ENCODE measurements at places on chromosomes 1 and 21.

GRCh38 chr1:241077386-241078147 lies 279.4 kb downstream of the RGS7 start:
- DNase-seq, result no peak

DNA sequence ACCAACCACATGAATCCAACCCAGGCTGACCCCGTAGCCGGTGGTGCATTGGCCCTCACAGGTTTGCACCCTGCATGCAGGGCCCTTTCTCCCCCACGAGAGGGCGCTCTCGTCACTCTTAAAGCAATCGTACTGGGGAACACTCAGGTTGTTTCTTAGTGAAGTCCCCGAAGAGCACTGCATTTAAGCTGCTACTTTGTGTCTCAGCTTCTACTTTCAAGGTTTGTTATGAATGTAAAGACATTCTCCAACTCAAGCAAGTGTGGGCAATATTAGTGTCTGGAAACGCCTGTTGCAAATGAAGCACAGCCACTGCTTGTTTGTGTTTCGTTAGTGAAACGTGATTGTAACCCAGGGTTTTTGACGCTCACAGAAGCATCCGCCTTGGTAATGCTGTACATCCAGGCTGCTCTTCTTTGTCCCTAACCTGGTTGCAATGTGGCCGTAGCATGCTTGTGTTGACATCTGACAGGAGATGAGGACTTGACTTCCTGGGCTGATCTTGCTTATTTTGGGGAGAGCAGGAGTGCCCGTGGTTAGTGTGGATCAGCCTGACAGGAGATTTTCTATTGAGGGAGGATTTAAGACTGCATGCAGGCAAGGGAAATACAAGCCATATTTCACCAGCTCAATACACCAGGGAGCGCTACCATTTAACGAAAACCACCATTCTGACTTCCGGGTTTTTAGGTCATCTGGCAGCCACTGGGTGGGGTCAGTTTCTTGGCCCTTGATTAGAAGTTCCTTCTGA lies 79.8 kb downstream of the ST6GALNAC3 start:
- peak; percentile 90 for DNase-seq

GRCh38 chr1:26701266-26701994 lies 5.6 kb downstream of the ARID1A start:
- DNase-seq, result peak; percentile 40

GRCh38 chr1:207004931-207005830 lies 27.4 kb downstream of the C1orf116 start:
- DNase-seq, result peak; percentile 82

DNA sequence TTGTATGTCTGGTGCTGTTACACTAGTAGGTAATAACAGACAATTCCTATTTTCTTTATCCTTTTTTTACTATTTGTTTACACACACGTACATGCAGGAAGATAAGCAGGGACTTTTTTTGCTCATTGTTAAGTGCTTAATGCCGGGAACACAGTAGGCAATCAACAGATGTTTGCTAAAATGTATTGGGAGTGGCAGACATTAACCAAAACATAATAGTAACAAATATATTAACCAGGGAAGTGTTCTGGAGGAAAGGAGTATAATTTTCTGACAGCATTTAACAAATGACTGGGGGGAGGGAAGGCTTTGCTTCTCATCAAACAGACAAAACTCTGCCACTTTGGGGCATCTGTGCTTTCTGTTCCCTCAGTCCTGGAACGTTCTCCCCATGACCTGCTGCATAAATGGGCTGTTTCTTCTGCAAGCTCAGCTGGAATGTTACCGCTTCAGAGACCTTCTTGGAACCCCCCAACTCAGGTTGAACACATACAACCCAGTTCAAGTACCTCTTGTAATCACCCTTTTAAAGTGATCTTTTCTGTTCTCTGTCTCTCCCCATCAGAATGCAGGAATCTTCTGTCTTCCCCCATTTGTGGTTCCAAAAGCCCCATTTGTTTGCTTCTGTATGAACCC lies 2.1 kb downstream of the CR1L start:
- DNase-seq, result no peak

DNA sequence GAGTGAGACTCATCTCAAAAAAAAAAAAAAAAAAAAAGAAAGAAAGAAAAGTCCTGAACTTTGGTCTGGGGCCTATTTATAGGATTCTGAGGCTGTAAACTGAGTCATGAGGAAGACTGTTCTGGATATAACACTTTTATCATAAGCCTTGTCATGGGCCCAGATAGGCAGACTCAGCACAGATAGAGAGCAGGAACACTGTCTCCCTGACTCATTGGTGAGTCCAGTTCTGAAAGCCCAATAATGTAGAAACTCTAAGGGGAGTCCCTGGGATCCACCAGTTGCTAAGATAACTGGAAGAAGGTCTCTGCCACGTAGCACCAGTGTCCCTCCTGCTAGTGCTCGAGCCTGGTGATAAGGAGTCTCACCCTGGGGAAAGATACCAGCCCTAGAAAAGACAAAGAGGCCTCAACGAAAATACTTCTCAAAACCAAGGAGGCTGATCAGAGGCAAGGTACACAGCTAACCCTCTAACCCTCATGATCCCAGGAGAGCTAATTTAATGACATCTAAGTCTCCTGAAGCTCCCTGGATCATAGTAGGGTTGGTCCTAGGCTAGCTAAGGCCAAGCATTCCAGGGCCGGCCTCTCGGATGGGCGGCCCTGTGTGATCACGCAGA lies 43.5 kb downstream of the LPAR3 start:
- peak; percentile 2 for DNase-seq

DNA sequence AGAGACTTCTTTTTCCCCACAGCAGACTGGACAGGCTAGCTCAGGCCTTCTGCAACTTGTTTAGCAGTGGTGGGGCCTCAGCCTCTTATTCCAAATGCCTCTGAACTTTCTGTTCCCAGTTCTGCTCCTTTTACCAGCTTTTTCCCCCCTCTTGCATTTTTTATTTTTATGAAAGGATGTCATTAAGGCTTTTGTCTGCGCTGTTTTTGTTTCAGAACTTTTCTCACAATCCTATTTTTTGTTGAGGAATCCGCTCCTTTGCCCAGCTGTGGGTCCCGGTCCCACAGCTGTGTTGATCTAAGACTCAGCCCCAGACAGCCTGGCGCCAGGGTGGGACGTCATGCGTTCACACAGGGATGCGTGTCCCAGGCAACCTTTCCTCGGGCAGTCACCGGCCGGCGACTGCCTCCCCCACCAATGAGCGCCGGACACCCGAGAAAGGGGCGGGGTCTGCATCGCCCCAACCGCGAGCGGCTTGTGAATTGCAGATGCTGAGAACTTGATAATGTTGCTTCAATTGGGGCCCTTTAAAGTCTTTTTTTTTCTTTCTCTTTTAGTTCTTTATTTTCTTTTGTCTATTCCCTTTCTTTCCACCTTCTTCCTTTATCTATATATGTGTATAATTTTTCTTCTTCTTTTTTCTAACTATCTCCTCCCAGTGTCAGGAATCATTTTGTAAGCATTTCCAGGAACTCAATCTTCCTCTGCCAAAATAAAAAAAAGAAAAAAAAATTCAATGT lies 3.0 kb upstream of the ID3 start:
- peak; percentile 75 for DNase-seq

DNA sequence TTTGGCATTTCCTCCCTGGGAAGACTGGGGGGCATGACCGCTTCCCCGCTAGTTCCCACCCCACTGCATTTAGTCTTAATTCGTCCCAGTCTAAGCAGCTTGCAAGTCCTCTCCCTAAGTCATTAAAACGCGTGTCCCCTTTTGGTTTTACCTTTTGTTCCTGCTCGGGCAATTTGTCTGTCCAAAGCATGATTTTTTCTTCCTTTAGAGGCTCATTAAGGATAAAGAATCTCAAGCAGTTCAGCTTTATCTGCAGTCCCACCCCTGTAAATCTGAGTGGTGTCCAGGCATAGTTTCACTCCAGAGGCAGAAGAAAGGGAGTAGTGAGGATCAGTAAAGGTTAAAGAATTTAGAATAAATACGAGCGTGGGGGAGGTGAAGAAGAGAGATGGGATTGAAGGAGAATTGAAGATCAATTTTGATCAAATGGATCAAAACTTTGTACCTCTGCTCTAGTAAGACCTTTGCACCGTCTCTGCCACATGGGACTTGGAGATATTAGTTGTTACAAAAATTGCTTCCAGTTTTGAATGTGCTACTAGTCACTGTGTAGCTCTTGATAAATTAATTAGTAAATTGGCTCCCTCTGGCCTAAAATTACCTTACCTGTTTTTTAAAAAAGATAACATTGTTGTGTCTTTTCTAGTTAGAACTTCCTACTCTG lies 989 bp upstream of the ETV3 start:
- no peak for DNase-seq

- DNase-seq, result no peak
Observed at GRCh38 chr1:61334718-61335589, 252.6 kb downstream of the NFIA start.

DNA sequence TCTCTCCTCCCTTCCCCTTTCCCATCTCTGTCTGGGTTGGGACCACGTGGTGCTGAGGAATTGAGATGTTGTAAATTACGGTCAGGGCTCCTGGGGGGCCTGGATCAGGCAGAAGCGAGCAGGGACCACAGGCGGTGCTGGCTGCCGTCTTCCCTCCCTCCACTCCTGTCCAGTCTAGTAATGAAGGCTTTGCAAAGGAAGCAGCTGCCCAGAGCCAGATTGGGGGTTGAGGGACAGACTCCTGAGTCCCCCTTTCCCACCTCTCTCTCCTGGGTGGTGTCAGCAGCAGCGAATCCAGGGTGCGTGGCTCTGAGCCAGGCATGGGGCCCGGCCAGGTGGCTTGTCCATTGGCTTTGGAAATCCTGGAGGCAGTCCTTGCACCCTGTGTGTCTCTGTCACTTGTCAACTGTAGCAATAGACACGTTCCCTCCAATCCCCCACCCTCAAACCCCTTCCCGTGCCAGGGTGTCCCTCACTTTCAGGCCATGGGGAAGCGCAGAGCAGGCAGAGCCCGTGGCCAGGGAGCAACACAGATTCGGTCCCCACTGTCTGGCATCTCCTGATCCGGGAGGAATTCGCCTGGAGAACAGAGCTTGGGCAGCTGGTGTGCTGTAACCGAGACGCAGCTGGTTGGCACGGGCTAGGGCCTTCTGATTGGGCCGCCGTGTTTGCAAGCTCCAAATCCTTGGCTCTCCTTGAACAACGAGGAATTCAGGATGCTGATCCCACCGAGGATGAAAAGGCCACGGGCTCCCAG lies 64.8 kb upstream of the WNT4 start:
- DNase-seq, result no peak

DNA sequence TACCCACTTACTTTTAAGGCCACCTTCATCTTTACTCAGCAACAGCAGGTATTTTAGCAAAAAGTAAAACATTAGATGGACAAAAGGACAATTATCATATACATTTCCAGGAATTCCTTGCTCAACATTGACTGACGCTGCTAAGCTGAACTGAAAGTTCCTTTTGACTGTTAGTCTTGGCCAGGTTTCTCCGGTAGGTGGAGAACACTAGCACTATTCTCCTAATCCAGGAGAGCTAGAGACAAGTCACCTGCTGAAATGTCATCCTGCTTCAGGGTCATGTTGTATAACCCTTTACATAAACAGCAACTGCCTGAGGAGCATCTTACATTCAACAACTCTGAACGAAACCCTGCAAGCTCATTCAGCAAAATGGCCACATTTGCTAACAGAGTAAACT lies 109.0 kb upstream of the ESRRG start:
- no peak for DNase-seq

DNA sequence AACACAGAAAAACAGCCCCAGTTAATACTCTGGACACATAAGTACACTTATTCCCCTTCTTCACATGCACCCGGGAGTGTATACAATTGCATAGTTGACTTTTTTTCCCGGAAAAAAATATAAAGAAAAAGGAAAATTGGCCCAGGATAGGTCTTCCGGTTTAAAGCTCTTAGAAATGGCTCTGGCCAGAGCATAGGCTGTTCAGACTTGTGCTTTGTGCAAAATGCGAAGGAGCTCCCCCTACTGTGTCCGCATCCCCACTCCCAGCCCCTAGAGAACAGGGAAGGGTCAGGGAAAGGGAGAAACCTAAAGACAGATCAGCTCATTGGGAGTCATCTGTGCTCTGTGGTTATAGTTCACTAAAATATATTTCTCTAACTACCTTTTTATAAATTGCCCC lies 5.5 kb upstream of the MTMR11 start:
- DNase-seq, result no peak

DNA sequence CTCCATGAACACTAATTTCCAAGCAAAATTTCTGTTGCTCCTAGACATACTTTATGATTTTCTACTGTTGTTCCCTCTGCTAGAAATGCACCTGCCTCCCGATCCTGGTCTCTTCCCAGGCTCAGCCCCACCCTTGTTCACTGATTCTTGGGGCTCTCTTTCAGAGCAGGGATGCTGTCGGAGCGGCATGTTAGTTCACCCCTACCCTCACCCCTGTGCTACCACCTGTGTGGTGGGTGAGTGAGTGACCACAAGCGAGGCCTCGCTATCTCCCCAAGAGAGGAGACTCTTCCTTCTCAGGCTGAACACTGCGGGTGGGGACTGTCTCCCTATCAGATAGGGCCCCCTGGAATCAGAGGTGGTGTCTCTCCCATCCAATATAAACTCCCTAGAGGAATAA lies 4.9 kb upstream of the S100A8 start:
- no peak for DNase-seq

- peak; percentile 28 for DNase-seq
Observed at GRCh38 chr1:92476071-92476631, 10.6 kb downstream of the GFI1 start.

GRCh38 chr1:248818505-248819374 lies 7.0 kb downstream of the SH3BP5L start:
- no peak for DNase-seq

DNA sequence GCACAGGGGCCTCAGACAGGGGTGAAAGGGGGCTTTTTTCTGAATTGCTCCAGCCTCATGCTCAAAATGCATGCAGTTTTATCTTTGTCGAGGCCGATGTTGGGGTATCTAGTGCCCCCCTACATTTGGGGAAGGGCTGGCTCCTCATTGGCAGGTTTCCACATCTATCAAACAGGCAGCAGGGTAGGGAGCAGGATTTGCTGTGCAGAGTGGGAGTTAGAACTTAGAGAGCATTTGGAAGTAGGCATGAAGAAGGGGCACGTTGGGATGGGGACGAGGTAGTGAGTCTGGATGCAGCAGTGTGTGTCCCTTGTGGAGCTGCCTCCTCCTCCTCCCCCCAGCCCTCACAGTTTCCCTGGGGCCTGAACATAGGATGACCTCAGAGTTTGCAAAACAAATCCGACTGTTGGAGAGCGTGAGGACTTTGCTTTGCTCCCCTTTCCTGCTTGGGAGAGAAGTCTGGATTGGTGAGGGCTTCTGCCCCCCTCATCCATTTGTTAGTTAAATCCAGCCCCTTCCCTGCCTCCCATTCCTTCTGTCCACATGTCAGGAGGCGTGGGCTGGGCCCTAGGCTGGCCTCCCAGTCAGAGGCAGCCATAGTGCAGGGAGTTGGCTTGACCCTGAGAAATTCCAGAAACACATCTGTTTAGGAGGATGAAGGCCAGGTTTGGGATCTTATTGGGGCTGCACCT lies 36.9 kb upstream of the GPR37L1 start:
- no peak for DNase-seq

All from hematopoietic multipotent progenitor cell treated with erythropoietin and hydrocortisone succinate and interleukin-3 and kit ligand, for 6 days (in vitro differentiated cells).